ENCODE measurements at places on chromosomes 2 and 18.
A peak's percentile ranks its signal among the peaks of the same experiment; 100 is the strongest.

GRCh38 chr2:218327451-218328210 is 29.0 kb upstream of the CATIP start:
- no peak for DNase-seq

DNA sequence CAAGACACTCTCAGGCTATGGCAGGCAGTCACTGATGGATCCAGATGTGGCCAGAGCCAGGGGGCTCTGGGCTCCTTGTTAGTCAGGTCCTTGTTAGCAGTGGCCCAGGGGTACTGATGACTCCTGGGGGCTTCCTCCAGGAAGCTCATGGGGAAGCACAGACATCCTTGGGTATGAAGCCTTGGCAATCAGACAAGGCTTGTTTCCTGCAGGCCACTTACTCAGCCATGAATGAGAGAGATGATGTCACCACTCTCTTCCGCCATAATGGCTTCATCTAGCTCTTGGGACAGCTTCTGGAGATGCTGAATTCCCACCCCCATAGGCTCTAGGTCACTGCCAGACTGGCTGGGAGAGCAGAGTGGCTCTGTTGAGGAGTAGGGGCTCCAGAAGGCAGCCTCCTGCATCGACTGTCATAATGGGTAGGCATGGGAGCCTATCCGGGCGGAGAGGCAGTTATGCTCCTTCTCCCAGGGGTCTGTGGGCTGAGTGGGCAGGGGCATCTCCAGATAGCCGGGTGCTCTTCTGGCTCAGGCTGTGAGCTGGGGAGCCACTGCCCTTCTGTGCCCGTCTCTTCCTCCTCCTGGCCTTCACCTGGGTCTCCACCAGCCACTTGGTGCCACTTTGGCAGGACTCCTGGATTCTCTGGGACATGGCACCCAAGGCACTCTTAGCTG is 40.2 kb upstream of the BMPR2 start:
- DNase-seq = no peak

GRCh38 chr2:88692187-88692586 is 714 bp downstream of the RPIA start:
- peak; percentile 49 for DNase-seq

GRCh38 chr2:203201426-203201825 is 37.4 kb upstream of the CYP20A1 start:
- DNase-seq = no peak

DNA sequence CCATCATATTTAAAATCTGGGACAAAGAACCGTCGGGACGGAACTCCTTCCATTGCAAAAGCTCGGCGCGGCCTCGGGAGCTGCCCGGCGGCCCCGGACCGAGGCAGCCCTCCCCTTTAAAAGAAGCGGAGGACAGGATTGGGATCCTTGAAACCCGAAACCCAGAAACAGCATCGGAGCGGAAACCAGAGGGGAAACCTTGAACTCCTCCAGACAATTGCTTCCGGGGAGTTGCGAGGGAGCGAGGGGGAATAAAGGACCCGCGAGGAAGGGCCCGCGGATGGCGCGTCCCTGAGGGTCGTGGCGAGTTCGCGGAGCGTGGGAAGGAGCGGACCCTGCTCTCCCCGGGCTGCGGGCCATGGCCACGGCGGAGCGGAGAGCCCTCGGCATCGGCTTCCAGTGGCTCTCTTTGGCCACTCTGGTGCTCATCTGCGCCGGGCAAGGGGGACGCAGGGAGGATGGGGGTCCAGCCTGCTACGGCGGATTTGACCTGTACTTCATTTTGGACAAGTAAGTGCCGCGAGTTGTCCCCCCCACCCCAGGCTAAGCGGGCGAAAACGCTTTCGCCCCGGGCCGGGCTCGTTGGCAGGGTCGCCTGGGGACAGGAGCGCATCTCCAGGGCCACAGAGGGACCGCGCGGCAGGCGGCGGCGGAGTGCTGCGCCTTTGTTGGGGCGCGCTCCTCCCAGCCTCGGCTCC is at the start of gene ANTXR1:
Gene ANTXR1 (plus strand): TSS at position 38 of the 698 bp plus-strand sequence. CDS start 321 bp downstream, at position 359.
- peak; percentile 34 for DNase-seq

GRCh38 chr18:46574743-46575115 is 82.3 kb downstream of the LOXHD1 start:
- DNase-seq = no peak

- DNase-seq = no peak
These were observed 113.5 kb downstream of the NDUFA10 start for GRCh38 chr2:239911641-239912071.

GRCh38 chr18:68555879-68556301 is 159.0 kb downstream of the TMX3 start:
- no peak for DNase-seq

- DNase-seq = peak; percentile 22
These were observed 316 bp downstream of the FKBP7 start for GRCh38 chr2:178478130-178478438.

DNA sequence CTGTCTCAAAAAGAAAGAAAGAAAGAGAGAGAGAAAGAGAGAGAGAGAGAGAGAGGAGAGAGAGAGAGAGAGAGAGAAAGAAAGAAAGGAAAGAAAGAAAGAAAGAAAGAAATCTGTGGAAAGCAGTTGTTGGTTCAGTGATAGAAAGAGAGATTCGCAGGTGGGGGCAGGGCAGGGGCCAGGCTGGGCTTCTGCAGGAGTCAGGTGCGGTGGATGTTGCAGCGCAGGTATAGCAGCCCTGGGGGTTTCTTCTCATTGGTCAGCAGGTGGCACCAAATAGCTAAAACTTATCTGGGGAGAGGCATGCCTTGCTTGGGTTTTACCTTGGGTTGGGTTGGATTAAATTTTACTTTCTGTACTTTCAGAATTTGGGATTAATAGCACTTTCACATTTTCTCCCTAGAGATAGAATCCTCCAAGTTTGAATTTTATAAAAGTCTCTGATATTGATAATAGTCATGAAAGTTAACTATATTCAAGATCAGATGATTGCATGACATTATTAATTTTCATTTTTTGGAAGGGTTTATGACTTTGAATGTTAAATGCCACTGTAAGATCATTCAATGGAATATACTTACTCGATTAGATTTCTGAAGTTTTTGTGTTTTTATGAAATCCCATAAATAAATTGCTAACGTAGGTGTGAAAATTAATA is 66.6 kb downstream of the SPTBN1 start:
- peak; percentile 64 for DNase-seq

GRCh38 chr2:74575320-74575719 is 20.8 kb downstream of the DOK1 start:
- DNase-seq = no peak

- no peak for DNase-seq
These were observed 327.7 kb downstream of the SUCLG1 start for GRCh38 chr2:84131278-84131830.
